Ascending aorta (tissue), 2 donors: ENCODE measurements at places on chromosomes 13 and 19.

DNA sequence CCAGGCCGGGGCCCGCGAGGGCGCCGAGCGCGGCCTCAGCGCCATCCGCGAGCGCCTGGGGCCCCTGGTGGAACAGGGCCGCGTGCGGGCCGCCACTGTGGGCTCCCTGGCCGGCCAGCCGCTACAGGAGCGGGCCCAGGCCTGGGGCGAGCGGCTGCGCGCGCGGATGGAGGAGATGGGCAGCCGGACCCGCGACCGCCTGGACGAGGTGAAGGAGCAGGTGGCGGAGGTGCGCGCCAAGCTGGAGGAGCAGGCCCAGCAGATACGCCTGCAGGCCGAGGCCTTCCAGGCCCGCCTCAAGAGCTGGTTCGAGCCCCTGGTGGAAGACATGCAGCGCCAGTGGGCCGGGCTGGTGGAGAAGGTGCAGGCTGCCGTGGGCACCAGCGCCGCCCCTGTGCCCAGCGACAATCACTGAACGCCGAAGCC lies 3.3 kb downstream of the APOE start:
- DNase-seq, result no peak

DNA sequence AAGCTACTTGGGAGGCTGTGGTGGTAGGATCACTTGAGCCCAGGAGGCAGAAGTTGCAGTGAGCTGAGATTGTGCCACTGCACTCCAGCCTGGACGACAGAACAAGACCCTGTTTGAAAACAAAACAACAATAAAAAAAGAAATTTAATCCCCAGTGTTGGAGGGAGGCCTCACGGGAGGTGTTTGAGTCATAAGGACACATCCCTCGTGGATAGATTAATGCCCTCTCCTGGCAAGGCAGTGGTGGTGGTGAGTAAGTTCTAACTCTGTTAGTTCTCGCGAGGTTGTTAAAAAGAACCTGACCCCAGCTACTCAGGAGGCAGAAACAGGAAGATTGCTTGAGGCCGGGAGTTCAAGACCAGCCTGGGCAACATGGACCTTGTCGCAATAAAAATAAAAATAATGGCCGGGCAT lies 27.6 kb upstream of the SIN3B start:
- DNase-seq, result no peak

- no peak for DNase-seq
These were observed 661 bp upstream of the MIR17HG start for GRCh38 chr13:91346850-91347201.

- no peak for DNase-seq
These were observed 928.7 kb downstream of the PCDH9 start for GRCh38 chr13:66301482-66301881.

DNA sequence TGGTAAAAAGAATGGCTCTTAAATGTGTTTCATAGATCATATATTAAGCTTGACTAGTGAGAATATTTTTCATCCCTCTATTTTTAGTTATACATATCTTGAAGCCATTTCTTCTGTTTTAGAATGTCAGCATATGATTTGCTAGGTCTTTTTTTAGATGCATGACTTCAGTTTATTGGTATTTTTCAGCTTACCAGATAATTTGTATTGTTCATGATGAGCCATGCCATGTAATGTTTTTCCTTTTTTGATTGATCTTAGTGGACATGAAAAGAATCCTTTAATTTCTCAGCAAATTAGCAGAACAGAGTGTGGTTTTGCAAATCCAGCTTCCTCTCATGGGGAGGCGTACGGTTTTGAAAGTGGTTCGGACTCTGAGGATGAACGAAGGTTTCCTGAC lies 168.5 kb downstream of the LMO7 start:
- DNase-seq, result no peak

DNA sequence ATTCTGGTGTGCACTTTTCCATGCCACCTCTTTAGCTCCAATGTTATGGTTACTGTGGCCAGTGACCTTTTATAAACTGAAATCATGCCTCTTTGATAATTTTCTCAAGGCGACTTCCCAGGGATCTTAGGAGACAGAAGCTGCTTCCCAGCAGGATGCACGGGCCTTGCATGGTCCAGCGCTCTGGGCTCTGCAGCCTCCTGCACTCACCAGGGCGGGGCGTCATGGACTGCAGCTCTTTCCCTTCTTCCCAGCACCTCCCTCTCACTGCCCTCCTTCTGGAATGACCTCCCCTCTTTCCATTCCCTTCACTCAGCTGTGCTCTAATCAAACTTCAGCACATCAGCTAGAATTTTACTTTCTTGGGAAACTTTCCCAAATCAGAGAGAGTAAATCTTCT lies 318.3 kb downstream of the IRS2 start:
- no peak for DNase-seq

DNA sequence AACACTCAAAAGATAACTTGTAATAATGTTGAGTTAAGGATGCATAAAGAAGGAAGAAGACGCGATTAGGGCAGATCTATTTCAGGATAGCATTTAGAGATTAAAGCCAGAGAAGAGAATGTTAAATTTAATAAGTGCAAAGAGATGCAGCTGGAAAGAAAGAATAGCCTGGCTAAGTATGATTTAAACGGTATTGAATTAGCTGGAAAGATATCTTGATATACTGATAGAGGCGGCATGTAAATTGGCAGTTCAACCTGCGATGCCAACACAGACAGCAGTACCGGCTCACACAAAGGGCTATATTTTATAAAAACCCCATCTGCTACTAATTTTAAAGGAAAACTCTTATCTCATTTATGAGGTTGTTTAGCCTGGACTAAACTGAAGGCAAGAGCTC lies 121.4 kb downstream of the ENOX1 start:
- no peak for DNase-seq

- no peak for DNase-seq
These were observed 29.2 kb downstream of the ZNF844 start for GRCh38 chr19:12093777-12094176.

DNA sequence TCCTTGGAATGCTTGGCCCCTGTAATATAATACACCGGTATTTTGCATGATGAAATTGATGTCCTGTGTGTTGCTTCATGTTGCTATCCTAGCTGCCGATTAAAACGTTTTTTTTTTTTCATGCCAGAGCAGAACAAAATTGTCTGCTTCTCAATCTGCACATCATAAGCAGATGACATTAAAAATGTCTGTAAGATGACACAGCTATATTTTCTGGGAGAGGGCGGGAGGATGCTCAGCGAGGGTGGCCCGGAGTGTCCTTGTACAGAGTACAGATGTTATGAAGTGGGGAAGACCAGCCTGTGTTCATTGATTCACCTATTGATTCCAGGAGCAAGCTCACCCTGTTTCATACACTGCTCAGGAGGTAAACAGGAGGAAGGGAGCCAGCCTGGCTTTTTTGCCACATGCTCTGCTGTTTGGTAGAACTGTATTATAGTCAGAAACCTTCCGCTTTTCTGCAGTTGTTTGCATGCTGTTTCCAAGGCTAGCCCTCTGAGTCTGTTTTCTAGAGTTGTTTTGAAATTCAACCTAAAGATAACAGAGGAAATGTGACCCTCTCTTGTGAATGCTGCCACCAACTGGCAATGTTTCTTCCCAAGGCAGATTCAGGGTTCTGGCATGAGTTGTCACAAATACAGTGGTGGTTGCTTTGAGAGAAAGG lies 4.7 kb upstream of the IRS2 start:
- DNase-seq, result no peak

DNA sequence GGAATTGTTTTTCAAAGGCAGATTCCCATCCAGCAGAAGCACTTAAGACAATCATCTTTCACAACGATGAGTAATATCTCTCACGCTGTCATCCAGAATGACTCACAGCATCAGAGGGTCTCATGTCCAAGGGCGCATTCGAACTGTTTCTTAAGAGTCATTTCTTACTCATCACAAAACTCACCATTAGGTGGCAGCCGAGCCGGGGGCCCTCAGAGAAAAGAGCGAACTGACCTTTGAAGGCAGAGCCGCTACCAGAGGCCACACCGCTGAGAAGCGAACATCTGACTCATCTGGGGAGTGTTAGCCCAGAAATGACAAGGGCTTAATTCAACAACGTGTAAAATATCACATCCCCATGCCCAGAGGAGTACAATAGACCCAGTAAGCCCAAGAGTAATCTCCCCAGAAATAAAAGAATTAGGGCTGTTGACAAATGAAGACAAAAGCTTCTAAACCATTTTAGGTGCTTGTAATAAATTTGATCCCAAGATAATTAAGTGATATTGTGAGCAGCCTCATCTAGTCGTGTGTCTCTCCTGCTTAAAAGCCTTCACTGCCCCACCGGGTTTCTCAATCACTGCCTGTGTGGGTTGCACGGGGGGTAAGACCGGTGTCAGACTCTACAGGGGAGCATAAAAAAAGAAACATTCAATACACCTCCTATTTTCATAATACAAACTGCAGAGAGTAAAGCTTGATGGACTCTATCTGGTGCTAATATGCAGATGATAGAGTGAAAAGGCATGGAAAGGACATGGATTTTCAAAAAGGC lies 96.2 kb downstream of the CYSLTR2 start:
- DNase-seq, result peak; percentile 39

DNA sequence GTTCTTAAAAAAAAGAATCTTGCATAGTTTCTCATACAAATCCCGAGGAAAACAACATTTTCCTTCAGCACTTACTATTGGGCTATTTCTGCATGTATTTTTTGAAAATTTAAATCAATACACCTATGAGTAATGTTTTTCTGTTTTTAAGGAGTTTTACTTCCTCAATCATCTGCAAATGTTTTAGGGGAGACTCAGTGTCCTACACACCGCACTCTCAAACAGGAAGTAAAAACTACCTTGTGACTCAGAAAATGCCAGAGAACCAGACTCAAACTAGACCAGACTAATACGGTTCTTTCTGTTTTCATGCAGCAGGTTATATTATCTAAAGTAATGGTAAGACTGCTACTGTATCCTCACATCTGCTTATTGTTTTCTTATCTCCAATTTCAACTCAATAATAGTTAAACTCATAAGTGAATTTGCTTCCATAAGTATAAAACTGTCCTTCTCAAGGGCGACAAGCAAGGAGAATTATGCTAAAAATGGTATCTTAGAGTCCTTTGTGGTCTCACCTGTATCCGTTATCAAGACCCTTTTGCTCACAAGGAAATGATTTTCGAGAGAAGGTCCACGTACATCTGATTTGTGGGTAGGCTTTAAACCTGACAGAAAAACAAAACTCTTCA lies 52.5 kb downstream of the FLT3 start:
- DNase-seq, result no peak

DNA sequence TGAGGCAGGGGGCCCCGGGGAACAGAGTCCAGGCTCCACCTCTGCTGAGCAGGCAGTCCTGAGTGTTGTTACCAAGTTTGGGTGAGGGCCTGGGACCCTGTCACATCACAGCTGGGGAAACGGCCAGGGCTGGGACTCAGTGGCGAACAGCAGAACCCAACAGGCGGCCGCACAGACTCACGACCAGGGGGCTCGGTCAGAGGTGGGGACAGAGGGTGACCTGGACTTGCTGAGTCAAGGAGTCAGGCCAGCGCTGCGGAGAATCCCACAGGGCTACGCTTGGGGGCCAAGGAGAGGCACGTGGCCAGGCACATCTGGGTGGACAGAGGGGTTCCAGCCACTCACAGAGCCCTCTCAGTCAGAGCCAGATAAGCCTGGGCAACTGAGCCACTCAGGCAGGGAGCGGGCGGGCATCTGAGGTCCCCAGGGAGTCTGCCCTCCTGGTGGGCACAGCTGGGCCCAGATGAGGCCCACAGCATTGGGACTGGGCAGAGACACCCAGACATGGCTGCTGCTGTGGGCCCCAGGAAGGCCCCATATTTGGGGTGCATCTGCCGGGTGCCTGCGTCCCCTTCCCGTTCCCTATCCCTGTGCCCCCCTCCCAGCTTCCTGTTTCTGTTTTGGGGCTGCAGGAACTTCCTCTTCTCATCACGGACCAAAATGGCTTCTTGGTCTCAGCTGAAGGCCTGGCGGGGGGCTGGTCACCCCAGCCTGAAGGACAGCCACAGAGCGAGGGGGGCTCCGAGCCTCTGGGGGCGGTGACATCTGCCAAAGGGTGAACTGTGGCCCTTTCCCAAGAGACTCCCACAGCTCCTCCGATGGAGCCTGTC lies 34.0 kb downstream of the CEBPA start:
- DNase-seq, result no peak

GRCh38 chr19:42683917-42684513 lies 56.3 kb downstream of the PSG3 start:
- DNase-seq, result no peak

DNA sequence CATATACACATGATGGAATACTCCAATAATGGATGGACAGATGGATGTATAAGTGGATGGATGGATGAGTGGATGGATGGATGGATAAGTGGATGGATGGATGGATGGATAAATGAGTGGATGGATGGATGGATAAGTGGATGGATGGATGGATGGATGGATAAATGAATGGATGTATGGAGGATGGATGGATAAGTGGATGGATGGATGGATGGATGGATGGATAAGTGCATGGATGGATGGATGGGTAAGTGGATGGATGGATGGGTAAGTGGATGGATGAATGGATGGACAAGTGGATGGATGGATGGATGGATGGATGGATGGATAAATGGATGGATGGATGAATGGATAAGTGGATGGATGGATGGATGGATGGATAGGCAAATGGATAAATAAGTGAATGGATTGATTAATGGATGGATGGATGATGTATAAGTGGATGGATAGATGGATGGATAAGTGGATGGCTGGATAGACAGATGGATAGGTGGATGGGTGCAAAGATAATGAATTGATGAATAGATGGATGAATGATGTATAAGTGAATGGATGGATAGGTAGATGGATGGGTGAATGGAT lies 8.4 kb upstream of the COMP start:
- no peak for DNase-seq

GRCh38 chr13:114235697-114236096 lies 1.0 kb downstream of the CDC16 start:
- no peak for DNase-seq
